ENCODE measurements at places on chromosomes 5 and 9. TPM values are rescaled to one million over a fixed set of nuclear protein-coding genes. Genes with fewer than 3 reads are reported as not detected.

DNA sequence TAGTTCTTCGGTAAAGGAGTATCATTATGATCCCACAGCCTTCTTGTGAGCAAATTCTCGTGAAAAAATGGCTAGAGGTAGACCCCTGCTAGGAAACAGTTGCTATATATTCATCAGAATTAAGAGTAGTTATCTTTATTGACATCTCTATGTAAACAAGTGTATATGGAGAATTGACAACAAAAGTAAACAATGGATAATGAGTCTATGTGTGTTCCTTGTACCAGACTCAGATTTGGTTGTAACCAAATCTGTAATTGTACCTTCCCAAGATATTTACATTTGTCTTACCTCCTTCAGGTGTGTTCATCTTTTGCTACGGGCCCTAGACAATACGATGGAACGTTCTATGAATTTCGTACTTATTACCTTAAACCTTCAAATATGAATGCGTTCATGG lies 2.1 kb downstream of the NIPSNAP3B start:
- DNase-seq = no peak

GRCh38 chr5:18314192-18314778 lies 680.0 kb downstream of the TAF11L14 start:
- DNase-seq = peak; percentile 34

DNA sequence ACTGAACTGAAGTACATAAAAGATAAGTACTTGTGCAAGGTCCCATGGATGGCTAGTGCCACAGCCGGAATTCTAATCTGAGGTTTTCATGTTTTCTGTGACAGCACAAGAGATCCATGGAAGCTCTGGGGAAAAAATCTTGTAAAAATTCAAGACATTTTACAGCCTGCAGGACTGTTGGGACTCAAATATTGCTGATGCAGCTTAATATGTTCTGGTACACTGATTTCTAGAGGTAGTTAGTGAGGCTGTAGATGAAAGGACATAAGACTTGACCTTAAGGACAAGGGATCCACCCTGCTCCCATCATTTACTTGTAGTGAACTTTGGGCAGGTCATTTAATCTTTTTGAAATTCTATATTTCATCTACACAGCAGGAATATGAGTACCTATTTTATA lies 390.4 kb downstream of the TLE4 start:
- DNase-seq = no peak

GRCh38 chr9:135563039-135563476 lies 1.5 kb downstream of the PAEP start:
- DNase-seq = no peak

PTPRD gene
- polyA plus RNA-seq = 104 TPM

GOLGA1 gene
- polyA plus RNA-seq = 10.5 TPM

DNA sequence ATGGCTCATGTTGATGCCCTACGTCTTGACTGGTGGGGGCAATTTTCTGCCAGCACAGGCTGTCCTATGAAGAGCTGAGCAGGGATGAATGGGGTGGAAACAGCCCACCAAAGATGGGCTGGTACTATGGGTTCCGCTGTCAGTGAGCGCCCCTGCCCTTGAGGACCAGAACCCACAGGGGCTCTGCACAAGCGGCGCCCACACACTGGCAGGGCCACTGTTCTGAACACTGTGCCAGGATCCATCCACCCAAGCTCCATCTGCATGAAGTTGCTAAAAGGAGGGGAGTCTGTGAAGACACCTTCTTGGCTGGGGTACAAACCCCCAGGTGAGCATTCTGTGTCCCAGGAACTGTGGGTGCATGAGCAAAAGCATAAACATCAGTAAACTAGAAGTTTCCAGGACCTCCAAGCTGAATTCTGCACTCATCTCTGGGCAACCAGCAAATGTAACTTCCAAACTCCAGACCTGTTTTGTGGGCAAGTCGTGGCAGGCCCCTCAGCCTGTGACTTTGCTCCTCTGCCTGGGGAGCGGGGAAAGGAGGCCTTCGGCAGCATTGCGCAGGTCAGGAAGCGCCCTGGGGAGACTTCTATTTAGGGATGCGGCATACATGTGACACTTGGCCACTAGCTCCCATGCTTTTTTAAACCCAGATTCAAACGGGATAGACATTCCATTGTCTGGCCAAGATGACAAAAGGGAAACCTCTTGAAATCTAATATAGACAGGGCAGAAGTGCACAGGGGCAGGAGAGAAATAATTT lies 48.9 kb downstream of the PTPN3 start:
- DNase-seq = peak; percentile 11

DNA sequence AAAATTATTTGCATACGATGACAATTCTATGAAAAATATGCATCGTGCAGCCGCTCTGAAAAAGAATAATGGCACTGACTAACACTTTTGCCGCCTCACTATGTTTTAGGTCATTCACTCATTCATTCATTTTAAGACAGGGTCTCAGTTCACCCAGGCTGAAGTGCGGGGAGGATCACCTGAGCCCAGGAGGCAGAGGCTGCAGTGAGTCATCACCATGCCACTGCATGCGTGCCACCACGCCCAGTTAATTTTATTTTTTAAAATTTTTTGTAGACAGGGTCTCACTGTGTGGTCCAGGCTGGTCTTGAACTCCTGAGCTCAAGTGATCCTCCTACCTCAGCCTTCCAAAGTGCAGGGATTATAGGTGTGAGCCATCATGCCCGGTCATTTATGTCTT lies 37.0 kb downstream of the RAPGEF1 start:
- no peak for DNase-seq

GRCh38 chr9:90165281-90165680 lies 477.3 kb downstream of the DIRAS2 start:
- DNase-seq = no peak

GRCh38 chr9:110334183-110334582 lies 3.5 kb downstream of the TXNDC8 start:
- no peak for DNase-seq

DNA sequence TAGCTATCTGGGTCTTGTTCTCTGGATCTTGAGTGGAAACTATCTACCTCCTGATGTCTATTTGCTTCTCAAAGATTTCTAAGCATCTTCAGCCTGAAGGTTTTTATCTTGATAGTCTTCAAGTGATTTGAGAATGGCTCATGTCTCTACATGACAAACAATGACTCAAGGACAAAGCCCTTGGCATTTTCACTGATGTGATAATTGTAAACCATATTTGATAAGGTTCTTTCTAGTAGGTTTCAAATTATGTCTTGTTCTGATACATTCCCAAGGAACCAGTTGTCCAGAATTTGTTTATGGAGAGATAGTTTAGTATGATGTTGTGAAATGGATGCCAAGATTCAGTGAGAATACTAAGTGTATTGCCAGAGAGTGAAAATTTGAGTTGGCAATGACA lies 1079.3 kb upstream of the CDH9 start:
- DNase-seq = no peak

- no peak for DNase-seq
These were observed 339.5 kb downstream of the PDE4D start for GRCh38 chr5:59553992-59554391.

DNA sequence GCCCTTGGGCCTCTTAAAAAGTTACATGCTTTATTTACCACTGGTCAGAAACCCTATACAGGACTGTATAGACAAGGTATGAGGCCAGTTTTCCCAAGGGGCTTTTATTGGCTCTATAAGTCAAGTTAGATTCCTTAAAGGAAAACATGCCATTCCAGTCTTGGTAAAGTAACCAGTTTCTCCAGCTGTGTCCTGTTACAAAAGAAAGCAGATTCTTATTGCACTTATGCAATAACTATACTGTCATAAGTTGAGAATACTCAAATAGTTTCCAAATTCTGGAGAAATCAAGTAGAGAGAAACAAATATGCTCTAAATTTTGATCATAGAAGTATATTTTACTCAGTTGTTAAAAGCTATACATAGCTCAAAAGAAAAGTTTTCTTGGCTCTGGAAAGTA lies 47.2 kb downstream of the PTGS1 start:
- no peak for DNase-seq

- no peak for DNase-seq
These were observed 352.9 kb downstream of the CDH10 start for GRCh38 chr5:24291916-24292315.

GDNF gene
- 1.9 TPM for polyA plus RNA-seq

DNA sequence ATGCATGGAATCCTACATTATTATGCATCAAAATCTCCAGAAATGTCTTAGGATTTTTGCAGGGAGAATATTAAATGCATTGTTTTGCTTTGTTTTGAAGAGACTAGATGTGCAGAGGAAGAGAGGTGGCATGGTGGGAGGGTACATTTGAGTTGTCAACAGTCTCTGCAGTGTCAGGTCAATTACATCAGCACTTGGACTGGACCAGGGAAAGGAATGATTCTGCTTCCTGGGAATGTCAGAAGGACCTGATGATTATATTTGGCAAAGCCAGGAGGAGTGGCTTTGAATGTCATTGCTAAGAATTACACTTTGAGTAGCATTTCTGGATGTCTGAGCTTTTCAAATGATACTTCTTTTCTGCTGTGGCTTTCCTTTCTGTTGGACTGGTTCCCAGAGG lies 17.5 kb upstream of the TMEFF1 start:
- no peak for DNase-seq

DNA sequence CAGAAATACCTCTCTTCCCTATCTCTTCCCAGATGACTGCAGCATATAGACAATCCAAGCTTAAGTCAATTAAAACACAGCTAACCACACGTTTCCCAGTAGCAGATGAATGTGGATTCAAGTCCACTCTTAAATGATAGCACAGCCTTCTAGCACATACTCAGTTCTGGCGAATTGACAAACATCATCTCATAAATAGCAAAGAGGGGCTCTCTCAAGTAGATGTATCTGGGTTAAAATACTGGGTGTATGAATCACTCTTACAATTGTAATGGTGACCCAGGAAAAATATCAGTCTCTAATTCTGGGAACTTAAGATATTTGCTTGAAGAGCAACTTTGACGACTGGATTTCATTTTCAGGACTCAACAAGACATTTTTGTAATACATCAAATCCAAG lies 67.0 kb upstream of the HAPLN1 start:
- no peak for DNase-seq

GRCh38 chr9:2624051-2624682 lies 2.6 kb downstream of the VLDLR start:
- no peak for DNase-seq

GRCh38 chr5:51375084-51375483 lies 8.2 kb upstream of the ISL1 start:
- DNase-seq = no peak

GAPT gene
- polyA plus RNA-seq = 0.51 TPM

GRCh38 chr9:129202613-129203555 lies 24.8 kb upstream of the IER5L start:
- DNase-seq = peak; percentile 88

- peak; percentile 1 for DNase-seq
These were observed 40.6 kb downstream of the ZNF883 start for GRCh38 chr9:112971415-112971814.

DNA sequence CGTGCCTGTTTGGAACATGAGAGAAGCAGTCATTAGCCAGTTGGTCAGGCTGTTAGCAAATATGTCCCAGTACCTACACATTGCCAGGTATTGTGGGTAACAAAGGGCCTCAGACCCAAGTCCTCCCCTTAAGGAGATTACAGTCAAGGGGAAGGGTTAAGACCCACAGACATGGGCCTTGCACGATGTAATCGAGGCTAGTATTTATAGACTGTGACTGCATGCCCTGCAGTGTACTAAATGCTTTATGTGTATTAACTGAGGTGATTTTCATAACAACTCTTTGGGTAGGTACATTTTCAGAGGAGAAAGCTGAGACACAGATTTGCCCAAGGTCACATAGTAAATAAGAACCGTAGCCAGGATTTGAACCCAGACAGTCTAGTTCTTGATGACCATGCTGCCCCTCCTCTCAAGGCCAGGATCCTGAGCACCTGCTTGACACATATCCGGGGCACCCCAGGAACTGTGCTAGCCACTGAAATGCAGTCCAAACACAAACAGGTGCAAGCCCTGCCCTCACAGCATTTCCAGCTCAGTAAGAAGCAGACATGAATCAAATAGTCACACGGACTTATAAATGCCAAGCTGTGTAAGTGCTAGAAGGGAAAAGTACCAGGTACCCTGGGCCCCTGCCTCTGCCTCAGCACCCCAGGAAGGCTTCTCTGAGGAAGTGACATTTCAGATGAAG lies 32.0 kb upstream of the GRPEL2 start:
- peak; percentile 66 for DNase-seq

SLC6A18 gene
- polyA plus RNA-seq = not detected

TNC gene
- polyA plus RNA-seq = 30.5 TPM

- no peak for DNase-seq
These were observed 335.4 kb downstream of the MAN2A1 start for GRCh38 chr5:110025160-110025559.

CCL21 gene
- polyA plus RNA-seq = 25.2 TPM

DNA sequence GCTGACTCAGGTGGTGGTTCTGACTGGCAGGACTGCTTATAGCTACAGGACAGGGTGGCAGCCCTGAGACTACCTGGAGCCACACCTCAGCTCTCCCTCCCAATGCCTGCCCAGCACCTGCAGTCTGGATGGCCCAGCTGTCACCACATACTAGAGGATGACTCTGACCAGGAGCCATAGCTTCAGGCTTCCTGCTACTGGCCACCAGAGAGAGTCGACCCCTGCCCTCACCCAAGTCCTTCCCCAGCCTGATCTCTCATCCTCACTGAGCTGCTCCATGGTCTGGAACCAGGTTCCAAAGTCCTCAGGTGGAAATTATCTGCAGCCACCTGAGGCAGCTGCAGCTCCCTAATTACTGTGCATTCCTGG lies 25.6 kb upstream of the TDRD7 start:
- DNase-seq = no peak

DNA sequence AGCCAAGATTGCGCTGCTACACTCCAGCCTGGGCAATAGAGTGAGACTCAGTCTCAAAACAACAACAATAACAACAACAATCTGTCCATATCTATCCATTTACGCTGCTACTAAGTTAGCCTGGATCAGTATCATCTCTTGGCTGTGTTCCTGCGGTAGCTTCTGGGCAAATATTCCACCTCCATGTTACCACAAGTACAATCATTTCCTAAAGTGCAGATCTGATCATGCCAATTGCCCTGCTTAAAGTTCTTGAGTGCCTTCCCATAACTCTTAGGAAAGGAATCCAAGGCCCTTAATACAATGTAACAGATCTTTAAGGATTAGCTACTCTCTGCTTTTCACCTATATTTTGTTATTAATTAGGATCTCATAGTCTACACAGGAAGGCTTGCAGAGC lies 15.4 kb upstream of the PPP2R2B start:
- DNase-seq = no peak

DNA sequence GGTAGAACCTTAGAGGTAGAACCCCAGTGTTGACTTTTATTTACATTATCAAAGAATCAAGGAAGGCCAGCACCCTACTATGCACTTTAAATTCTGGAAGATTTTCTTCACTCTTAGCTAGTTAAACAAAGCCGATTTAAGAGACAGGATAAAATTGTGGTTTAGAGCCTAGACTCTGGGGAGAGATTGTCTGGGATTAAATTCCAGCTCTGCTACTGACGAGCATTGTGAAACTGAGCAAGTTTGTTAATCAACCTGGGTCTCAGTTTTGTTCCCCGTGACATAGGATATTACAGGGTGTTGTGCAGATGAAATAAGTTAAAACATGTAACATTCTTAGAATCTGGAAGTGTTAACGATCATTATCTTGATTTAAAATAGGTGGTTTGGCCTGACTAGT lies 83.5 kb downstream of the FEM1C start:
- no peak for DNase-seq

GRCh38 chr5:132439521-132440089 lies 51.0 kb downstream of the IRF1 start:
- DNase-seq = peak; percentile 98

LHX6 gene
- polyA plus RNA-seq = 6.4 TPM
